Pulmonary artery endothelial cell (primary cell): ENCODE measurements at places on chromosomes 1 and 21. TPM values are rescaled to one million over a fixed set of nuclear protein-coding genes. Genes with fewer than 3 reads are reported as not detected.

The CASQ1 gene
- not detected in 2 replicates for total RNA-seq

The RAB3B gene
- total RNA-seq = 14.8 and 23.3 TPM in 2 replicates

The NES gene
- 285 and 293 TPM in 2 replicates for total RNA-seq

The NBPF3 gene
- total RNA-seq = 0.85 and 3.0 TPM in 2 replicates

The CACNA1E gene
- total RNA-seq = not detected in 2 replicates

The KCNJ6 gene
- total RNA-seq = under 0.01 TPM in 2 replicates

The COA6 gene
- 21.5 and 32.0 TPM in 2 replicates for total RNA-seq

DNA sequence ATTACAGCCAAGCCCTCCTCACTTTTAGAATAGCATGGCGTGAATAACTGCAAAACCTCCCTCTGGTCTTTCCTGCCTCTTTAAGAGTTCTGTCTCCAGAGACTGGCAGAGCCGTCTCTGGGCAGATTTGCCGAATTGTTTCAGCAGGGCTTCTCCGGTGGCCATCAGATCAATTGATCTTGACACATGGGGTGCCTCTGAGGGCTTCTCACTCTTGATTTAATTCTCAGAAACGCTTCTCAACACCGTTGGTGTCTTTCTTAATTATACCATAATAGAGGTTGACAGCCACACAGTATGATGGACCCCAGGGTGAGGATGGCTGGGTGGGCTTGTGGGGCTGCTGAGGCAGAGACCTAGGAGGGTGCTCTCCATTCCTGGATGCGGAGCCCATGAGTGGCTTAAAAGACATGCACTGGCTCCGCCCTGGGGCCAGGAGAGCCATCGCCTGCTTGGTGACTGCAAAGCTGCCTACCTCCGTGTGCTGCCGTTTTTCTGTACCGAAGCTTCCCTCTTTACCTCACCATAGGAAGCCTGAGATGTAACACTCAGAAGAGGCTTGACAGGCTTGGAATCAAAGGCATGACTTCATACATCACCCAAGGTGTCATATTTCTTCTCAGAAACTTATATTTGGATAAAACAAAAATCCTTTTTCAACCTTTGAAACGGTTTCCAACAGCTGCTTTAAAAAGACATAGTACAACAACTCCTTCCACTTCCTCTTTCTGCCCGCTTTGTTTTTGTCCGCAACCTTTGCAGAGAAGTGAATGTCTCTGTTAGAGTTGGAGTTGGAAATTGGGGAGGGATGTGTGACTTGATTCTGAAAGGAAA is 82.9 kb downstream of the GALNT2 start:
- DNase-seq = no peak

DNA sequence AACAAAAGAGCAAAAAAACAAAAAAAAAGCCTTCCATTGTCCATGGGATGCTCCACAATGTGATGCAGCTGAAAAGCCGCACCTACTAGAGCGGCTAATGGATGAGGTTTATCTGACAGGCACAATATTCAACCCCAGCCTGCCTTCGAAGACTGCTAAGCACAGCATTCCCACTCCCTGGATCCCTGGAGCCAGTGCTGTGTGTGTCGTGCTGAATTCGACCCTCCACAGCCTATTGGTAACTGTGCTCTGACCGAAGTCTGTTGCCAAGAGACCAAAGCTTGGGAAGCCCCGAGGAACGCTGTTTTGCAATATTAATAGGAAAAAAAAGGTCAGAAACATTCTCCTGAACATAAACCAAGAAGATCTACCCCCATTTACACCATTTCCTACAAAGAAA is 57.2 kb upstream of the PUM1 start:
- DNase-seq = no peak

DNA sequence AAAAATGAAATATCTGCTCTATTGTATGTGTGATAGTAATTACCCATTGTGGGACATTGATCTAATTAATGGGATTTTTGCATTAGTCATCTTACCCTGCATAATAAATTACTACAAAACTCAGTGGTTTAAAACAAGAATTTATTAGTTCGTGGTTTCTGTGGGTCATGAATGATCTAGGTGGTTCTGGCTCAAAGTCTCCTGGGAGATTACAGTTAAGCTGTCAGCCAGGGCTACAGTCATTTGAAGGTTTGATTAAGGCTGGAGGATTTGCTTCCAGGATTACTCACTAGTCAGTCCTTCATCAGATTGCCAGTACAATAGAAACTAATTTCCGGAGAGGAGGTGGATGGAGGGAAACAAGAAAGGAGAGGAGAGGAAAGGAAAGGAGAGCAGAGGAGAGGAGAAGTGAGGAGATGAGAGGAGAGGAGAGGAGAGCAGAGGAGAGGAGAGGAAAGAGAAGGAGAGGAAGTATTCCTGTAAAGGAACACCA is 60.4 kb upstream of the TNFSF4 start:
- no peak for DNase-seq

- no peak for DNase-seq
Observed at GRCh38 chr1:156194300-156194652, 372 bp downstream of the SLC25A44 start.

DNA sequence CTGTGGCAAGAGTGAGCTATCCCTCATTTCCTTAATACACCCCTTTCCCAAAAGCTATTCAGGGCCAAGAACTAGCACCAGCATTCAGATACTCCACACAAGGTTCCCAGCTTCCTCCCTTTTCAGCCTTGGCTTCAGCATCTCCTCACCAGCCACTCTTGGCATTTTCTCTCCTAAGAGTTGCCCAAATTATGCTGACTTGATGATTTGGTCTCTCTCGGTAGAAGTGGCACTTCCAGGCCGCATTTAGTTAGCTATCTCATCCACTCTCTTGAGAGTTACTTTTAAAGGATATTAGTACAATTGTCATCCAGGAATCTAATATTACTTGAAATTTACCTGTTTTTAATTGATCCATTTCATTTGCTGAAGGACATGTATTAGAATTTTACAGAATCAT is 199.0 kb upstream of the DMRTA2 start:
- no peak for DNase-seq

DNA sequence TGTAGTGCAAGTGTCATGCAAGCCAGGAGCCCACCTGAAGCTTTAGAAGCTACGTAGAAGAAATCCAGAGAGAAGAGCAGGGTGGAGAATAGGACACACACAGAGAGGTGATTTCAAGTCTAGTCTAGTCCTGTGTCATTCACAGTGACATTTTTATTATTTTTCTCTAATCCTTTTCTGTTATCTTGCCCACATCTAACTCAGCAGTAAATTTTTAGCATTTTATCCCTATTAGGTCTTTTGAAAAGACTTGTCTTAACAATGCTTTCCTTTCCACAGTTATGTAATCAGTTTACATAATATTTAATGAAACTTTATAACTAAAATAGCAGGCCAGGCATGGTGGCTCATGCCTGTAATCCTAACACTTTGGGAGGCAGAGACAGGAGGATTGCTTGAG is 198.6 kb downstream of the ADGRL2 start:
- DNase-seq = no peak

GRCh38 chr1:65064981-65065380 is 83.0 kb upstream of the AK4 start:
- no peak for DNase-seq

DNA sequence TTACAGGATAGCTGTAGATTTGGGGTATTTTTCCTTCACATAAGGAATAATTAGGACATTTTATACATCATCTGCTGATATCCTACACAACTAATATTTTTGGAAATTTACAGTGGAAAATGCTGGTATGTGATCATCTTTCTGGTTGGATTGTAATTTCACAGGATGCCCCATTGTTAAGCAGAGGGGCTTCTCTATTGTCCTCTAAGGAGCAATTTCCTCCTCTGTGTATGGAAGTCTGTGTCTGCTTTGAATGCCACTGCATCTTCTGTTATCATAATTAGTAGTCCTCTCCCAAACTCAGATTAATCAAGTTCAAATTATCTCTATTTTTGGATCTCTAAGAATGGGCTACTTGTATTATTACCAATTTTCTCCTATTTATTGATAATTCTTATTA is 988.1 kb upstream of the B3GALT2 start:
- DNase-seq = no peak

- DNase-seq = no peak
Observed at GRCh38 chr1:9275567-9276034, 17.1 kb upstream of the SPSB1 start.

GRCh38 chr1:185129708-185130107 is 27.0 kb downstream of the TRMT1L start:
- no peak for DNase-seq

GRCh38 chr1:216758161-216758560 is 34.9 kb upstream of the ESRRG start:
- DNase-seq = no peak

DNA sequence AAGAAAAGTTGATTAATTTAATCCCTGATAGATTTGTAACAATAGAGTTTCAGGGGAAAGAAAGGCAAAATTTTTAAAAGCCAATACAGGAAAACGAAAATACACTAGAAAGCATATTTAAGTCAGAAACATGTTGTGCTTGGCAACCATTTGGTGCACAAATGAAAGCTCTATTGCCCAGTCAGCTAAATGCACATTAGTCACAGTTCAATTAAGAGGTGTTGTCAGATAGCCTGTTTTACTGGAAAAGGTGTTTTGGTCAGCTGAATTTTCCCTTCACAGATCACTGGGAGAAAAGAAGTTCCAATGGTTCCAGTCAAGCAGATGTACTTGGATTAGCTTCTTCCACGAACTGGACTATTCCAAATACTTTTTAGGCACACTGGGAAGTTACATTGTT is 25.4 kb downstream of the RGS4 start:
- no peak for DNase-seq

GRCh38 chr1:29249951-29250581 is 13.7 kb downstream of the PTPRU start:
- no peak for DNase-seq

GRCh38 chr21:42148097-42148496 is 70.8 kb upstream of the ABCG1 start:
- no peak for DNase-seq

DNA sequence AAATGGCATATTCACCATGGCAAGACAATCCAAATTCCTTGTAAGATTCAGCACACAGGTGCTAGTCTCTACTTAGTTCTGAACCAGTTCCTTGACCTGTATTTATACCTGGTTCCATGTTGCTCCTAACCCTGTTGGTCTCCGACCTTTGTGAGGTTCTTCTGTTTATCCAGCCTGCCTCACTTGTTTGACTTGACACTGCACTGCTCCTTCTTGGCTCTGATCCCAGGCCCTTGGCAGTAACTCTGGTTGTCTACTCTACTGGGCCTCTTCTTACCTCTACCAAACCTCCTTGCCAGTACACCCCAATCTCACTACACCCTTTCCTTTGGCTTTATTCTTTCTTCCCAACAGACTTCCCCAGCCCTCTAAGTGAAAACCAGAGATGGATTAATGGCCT is 419.4 kb upstream of the USP24 start:
- DNase-seq = no peak

GRCh38 chr1:102234753-102235359 is 238.1 kb upstream of the OLFM3 start:
- no peak for DNase-seq

GRCh38 chr1:9378801-9379200 is 86.1 kb downstream of the SPSB1 start:
- no peak for DNase-seq

GRCh38 chr1:19371226-19372135 is 59.4 kb downstream of the SLC66A1 start:
- no peak for DNase-seq

DNA sequence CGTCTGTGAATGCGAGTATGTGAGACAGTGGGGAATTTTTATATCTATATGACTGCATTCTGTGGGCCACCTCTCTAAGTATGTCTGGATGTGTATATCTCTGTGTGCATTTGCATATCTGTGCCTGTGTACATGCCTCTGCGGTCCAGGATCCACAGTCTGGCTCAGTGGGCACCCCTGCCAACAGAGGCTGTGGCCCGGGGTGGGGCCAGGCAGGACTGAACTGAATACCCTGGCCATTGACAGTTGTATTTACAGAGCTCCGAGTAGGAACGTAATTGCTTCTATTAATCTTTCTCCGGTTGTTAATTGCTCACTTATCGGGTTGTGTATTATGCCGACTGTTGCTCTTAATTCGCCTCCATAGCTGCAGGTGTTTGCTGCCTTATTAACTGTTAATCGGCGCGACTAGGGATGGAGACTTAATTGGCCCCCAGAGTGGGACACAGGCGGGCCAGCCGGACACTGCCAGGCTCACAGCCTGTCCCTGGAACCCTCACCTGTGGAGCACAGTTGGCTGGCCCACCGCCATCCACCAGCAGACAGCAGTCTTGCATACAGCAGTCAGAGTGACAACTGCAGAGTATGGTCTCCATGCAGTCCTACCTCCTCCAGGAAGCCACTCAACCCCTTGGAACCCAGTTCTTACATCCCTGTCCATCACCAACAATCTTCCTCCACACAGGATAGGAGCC is 22.4 kb upstream of the ADGRB2 start:
- no peak for DNase-seq

DNA sequence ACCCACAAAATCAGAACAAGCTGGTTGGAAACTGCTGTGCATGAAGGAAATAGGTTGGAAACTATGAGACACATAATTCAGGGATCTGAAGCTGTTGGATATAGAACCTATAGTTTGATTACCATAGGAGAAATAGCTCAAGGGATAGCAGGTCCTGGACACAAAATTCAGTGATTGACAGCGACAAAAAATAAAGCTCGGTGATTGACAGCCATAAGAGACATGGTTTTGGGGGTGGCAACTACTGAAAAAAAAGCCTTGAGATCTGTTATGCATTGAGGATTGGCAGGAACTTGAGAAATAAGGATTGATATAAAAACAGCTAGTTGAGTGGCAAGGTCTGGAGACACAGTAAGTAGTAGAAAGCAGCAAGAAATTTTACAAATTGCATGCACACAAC is at the start of gene KRTAP25-1:
Gene KRTAP25-1 (minus strand): TSS at position 300 of the 400 bp plus-strand sequence. CDS start 24 bp downstream, at position 276.
- DNase-seq = no peak

DNA sequence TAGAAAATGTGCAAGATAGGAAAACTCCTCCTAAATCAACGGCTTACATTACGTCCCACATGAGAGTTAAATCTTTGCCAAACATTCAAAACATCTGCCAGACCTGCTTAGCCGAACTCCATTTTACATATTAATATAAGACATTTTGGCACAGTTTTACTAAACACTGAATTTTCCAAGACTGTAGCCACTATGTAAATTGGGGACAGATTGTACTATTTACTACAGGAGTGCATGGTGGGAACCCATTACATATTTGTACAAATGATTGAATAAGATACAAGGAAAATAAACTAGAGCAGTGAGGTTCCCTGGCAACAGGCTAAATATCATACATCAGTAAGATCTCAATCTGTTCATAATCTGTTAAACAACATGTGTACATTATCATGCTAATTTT is 1234.4 kb downstream of the KCNT2 start:
- no peak for DNase-seq

DNA sequence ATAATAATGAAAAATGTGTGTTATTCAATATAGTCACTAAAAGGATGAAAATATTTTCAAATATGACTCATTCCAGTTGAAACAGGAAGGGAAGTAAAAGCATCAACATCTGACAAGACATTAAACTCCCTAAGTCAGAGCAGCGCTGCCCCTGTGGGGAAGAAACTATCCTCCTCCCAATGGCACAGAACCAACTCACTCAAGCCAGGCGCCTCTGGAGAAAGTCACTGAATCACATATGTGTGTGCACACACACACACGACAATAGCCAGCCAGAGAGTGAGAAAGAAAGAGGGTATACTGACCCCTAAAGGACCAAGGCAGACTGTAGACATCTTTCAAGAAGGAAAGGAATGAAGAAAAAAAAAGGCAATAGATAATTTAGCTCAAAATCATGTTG is 126.9 kb downstream of the SETD4 start:
- peak; percentile 63 for DNase-seq
